Activated CD8-positive, alpha-beta memory T cell treated with anti-CD3 and anti-CD28 coated beads, Interleukin-2, amount 10 ng/mL, durations not matched to agents 7 days and 5 days (primary cell): ENCODE measurements at places on chromosomes 12 and 14. TPM values are rescaled to one million over a fixed set of nuclear protein-coding genes. Genes with fewer than 3 reads are reported as not detected.
A peak's percentile ranks its signal among the peaks of the same experiment; 100 is the strongest.

- DNase-seq, result no peak
Measured at GRCh38 chr14:105087963-105088811, 23.0 kb upstream of the GPR132 start.

Gene MAP1LC3B2
- total RNA-seq, result 1.7 TPM

- DNase-seq, result peak; percentile 77
Measured at GRCh38 chr12:113135178-113136127, at the start of gene RASAL1. TSS of gene RASAL1 (minus strand) at chr12:113135761. CDS start at chr12:113135462, 299 bp downstream.

Gene OAS1
- total RNA-seq, result 161 TPM

DNA sequence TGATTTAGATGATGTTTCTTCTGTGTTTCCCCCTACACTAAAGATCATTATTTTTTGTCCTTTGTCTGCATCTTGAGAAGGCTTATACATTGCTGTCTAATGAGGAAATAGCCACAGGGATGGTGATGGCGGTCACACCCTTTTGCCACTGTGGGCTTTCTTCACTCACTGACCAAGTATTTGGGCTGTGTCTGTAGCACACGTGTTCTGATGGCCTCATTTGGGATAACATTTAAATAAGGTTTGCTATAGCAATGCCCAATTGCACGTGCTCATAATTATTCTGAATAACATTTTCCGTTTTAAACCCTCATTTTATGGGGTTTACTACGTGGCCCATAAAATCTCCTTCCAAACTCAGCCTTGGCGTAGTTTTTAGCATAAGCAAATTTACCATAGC lies 230.3 kb upstream of the PRICKLE1 start:
- no peak for DNase-seq

- peak; percentile 95 for DNase-seq
Measured at GRCh38 chr14:23034498-23035302, at the start of gene PSMB5. TSS of gene PSMB5 (minus strand) at chr14:23034900. CDS start at chr14:23034881, 19 bp downstream.

DNA sequence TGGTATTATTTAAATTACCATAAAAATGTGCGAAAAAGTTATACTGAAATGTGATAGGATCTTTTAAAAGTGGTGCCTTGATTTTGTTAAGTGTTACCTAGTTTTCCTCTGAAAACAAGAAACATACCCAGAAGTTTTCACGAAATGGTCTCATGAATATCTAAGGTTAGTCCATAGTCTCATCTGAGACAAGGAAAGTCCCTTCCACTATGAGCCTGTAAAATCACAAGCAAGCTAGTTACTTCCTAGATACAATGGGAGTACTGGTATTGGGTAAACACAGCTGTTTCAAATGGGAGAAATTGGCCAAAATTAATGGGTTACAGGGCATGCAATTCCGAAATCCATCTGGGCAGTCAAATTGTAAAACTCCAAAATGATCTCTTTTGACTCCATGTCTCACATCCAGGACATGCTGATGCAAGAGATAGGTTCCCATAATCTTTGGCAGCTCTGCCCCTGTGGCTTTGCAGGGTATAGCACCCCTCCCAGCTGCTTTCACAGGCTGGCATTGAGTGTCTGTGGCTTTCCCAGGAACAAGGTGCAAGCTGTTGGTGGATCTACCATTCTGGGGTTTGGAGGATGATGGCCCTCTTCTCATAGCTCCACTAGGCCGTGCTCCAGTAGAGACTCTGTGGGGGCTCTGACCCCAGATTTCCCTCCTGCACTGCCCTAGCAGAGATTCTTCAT lies 271.4 kb downstream of the NAV3 start:
- no peak for DNase-seq

- DNase-seq, result peak; percentile 83
Measured at GRCh38 chr12:57124261-57124877, 3.9 kb upstream of the LRP1 start.

DNA sequence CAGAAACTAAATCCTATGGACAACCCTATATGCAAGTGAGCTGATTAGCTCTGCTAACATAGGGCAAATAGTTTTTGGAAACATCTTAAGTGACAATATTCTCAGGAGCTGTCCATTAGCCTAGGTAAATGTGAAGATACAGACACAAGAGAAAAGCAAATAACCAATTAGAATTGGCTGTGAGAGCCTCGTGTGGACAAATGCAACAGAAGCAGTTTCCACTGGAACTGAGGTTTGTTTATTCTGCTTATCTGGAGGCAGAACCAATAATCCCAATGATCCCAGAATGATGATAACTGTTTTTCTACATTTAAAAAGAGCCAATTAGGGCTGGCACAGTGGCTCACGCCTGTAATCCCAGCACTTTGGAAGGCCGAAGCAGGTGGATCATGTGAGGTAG lies 43.2 kb upstream of the YAF2 start:
- DNase-seq, result no peak

Gene ARPC3
- 369 TPM for total RNA-seq

GRCh38 chr14:89480278-89480677 lies 63.2 kb upstream of the FOXN3 start:
- no peak for DNase-seq

Gene RASSF8
- 1.5 TPM for total RNA-seq

Gene BHLHE41
- total RNA-seq, result not detected

DNA sequence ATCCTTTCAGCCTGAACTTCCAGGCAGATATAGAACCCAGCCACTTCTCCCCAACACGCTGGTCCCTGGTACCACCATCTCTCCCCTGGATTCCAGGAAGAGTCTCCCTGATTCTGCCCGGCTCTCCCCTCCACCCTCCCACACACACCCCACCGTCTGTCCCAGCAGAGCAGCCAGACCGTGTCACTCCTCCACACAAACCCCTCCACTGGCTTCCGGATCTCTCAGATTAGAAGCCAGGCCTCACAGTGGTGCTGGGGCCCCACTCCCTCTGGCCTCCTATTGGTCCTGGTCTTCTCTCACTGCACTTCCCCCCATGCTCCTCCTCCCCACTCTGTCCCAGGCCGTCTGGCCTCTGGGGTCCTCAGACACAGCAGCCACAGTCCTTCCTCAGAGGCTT lies 52.4 kb upstream of the CDKN3 start:
- DNase-seq, result no peak

DNA sequence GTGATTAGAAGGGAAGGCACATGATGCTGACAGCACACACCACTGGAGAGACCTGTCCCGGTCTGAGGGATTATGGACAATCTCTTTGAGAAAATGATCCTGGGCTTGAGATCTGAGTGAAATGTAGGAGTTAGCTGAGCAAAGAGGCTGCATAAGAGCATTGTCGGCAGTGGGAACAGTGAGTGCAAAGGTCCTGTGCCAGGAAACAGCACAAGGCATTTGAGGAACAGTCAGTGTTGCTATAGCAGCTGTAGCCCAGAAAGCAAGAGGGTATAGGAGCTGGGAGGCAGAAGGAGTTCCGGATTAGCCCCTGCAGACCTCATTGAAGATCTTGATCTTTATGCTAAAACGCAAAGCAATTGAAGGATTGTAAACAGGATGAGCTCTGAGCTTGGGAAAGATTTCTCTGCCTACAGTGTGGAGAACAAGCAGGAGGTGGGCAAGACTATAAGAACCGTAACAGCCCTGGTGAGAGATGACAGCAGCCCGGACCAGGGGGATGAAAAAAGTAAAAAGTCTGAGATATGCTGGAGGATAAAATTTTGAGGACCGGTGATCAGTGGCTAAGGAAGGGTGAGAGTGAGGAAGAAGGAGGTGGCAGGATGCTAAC lies 28.5 kb downstream of the CFL2 start:
- DNase-seq, result peak; percentile 11

GRCh38 chr14:79011920-79012204 lies 841.7 kb downstream of the NRXN3 start:
- DNase-seq, result no peak

Gene AKAP5
- total RNA-seq, result 23.2 TPM
